ENCODE measurements at places on chromosomes 11 and 22. TPM values are rescaled to one million over a fixed set of nuclear protein-coding genes. Genes with fewer than 3 reads are reported as not detected.

- DNase-seq = peak; percentile 88
Observed at GRCh38 chr11:123357990-123358827, 71.9 kb upstream of the GRAMD1B start.

GRCh38 chr11:97615546-97615945, 1225.7 kb downstream of the JRKL start:
- no peak for DNase-seq

DNA sequence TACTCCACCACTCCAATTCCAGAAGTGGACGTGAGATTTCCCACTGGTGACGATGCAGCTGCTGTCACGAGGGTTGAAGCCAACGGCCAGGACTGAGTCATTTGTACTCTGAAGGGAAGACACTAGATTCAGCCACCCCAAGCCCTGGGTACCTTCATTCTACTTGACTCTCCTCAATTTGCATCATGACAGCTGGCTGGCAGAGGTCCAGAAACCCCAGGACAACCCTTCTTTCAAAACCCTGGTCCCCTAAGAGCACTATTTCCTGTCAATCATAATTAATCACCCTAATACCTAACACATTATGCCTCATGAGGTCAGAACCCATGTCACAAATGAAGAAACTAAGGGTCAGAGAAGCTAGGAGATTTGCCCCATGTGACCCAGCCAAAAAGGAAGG, 4.9 kb downstream of the EML3 start:
- DNase-seq = no peak

Gene CNGA4
- not detected for total RNA-seq

DNA sequence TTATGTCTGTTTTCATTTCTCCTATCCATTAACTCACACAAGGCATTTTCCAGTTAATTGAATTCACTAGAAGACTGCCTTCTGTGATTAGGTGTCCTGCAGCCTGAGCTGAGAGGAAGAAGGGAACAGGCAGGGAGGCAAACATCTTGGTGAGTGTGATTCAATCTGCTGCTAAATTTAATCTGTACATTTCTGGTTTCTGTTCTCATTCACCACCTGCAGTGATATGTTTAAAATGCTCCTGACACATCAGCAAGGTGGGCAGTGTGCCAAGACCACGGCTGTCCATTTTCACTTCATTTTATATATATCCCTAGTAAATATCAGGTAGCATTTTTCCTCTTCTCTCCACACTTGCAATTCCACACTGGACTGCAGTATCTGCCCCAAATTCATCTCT, 416.5 kb downstream of the TMEM135 start:
- DNase-seq = no peak

GRCh38 chr22:37843741-37844089, 419 bp downstream of the ANKRD54 start:
- peak; percentile 89 for DNase-seq

GRCh38 chr11:27040302-27041115, at the start of gene BBOX1:
BBOX1 (plus strand) TSS chr11:27040815; CDS start chr11:27055431, 14,616 bp downstream.
- no peak for DNase-seq

Gene MOGAT2
- total RNA-seq = not detected

- no peak for DNase-seq
Observed at GRCh38 chr11:111128076-111128870, 117.3 kb upstream of the POU2AF2 start.

DNA sequence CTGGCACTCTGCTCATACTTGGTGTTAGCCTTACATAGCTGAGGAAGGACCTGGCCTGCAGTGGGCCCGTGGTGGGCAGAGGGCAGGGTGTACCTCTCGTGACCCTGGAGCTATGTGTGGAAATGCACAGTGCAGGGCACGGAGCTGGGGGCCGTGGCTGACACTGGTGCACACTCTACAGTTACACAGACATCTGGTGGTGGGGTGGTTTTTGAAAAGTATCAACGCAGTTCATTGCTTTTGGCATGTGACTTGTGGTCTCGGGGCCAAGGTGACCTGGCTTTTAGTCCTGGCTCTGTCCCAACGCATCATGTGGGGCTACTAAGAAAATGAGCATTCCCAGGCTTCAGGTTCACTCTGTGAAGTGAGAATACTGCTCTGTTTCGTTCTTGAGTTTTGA, 553.6 kb downstream of the NTM start:
- no peak for DNase-seq

DNA sequence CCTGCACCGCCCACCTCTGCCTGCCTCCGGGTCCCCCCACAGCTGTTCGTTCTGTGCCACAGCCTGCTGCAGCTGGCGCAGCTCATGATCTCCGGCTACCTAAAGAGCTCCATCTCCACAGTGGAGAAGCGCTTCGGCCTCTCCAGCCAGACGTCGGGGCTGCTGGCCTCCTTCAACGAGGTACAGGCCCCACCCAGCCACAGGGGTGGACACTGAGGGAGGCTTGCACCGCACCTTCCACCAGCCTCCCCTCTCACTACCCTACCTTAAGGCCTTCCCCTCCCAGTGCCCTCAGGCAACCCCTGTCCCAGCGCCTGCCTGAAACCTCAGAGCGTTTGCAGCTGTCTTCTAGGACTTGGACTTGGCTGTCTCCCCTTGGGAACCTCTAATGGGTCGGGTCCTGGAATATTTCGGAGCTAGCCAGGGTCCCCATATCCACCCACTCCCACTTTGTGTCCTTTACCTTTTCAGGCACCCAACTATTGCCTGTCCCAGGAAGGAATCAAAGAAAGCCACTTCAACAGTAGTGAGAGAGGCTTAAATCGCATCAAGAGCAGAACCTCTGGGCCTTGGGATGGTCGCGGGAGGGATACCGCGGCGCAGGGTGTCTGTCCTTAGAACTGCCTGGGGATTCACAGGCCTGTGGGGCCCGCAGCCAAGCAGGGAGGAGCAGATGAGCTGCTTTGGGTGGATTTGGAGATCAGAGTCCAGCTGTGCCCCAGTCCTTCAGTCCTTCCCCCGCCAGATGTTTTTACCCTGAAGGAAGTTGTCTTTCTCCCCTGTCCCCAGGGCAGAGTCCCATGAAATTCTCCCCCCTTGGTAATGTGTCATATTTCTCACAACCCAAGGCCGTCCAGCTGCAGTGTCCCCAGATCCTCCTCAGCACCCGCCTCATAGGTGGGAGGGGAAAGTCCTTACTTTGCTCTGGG, 13.3 kb downstream of the SLCO2B1 start:
- no peak for DNase-seq

DNA sequence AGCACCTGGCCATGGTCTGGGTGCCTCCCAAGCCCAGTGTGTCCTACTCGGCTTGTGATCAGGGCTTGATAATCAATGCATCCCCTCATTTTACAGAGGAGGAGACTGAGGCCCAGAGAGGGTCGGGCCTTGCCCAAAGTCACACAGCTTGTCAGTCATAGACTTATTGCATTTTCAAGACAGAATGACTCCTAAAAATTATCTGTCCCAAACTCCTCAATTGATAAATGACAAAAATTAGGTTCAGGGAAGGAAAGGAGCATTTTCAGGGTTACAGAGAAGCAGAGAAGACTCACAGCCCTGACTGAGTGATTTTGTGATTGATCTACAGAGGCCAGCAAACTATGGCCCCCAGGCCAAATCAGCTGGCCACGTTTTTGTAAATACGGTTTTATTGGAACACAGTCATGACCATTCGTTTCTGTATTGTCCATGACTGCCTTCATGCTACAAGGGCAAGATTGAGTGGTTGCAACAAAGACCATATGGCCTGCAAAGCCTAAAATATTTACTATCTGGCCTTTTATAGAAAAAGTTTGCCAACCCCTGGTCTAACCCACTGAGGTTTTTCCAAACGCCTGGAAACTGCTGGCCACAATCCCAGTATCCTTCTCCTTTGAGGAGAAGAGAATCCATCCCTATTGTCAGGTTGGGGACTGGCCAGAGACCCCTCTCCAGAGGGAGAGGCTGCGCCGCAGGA, 35.1 kb upstream of the NAV2 start:
- no peak for DNase-seq

Gene RCOR2
- 0.28 TPM for total RNA-seq

- no peak for DNase-seq
Observed at GRCh38 chr22:30574095-30574981, at the start of gene GAL3ST1. GAL3ST1 (minus strand) TSS chr22:30574665; CDS start chr22:30557392, 17,273 bp downstream.

- no peak for DNase-seq
Observed at GRCh38 chr11:113841691-113842090, 33.7 kb downstream of the USP28 start.

DNA sequence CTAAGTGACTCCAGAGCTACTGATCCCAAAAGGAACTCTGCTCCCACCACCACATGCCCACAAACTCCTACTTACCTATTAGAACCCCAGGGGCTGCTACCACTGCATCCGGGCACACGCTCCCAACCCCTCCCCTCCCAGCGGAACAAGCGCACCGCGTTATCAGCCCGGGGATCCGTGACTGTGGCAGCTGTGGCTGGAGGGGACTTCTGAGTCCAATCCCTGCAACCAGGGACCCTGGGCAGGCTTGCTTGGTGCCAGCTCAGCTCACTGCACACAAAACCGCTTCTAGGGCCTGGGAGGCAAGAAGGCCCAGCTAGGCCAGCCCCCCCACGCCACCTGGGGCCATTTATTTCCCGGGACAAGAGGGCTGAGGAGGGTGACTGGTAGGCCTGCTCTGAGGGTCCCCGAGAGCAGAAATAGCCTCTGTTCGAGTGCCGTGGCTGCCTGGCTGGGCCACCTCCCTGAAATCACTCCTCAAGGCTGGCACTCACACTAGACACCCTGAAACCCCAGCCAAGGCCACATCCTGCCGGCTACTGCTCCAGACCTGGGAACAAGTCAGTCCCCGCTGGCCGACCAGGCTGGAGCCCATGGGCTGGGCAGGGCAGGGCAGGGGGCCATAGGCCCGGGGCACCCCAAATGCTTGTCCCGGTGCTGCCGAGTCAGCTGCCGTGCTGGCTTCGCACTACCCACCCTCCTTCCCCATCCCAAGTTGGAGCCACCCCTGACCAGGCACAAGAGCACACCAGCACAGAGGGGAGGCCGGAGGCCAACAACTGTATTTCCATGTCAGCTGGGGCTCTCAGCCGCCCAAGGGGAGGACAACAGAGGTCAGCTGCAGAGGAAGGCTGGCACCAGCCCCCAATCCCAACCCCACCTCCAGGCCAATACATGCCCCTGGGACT, 1.9 kb upstream of the IFITM10 start:
- no peak for DNase-seq

Gene CBX7
- 10.8 TPM for total RNA-seq

DNA sequence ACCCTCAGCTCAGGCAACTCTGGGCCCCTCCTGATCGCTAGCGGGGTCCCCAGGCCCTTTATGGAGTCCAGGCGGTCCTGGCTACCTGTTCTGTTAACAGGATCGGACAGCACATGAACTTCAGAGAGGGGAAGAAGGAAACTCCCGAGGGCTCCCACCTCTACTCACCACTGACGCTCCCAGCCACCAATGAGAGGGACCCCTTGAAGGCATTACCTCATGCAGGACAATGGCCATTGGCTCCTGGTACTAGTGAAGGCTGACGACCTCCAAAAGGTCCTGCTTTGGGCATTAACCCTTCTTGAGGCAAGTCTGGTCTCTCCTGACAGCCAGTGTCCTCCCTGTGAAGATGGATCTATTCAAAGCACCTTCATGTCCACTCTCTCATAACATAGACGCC, 71.5 kb upstream of the LMO1 start:
- no peak for DNase-seq

Gene OR51B4
- not detected for total RNA-seq

DNA sequence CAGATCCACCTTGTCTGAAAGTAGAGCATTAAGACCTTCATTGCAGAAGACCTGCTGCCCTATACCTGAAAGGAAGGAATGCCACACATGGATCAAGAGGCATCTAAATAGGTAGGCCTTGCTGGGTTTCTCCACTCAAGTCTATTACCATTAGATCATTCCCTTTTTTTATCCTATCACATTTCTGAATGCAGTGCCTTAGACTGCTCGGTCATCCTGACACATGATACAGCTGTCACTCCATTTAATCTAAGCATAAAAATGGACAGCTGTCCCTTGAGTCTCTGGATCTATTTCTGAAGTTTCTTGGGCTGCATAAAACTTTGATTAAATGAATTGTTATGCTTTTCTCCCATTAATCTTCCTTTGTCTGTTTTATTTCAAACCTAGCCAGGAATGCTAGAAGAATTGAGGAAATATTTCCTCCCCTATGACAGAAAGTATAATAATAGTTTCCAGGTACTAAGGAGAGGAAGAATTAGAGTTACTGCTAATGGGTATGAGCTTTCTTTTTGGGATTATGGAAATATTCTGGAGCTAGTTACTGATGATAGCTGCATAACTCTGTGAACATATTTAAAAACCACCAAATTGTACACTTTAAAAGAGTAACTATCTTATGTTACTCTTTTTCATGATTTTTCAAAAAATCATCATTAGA, 88.0 kb downstream of the DLG2 start:
- DNase-seq = no peak

- no peak for DNase-seq
Observed at GRCh38 chr11:65032216-65032615, 5.0 kb downstream of the SNX15 start.

DNA sequence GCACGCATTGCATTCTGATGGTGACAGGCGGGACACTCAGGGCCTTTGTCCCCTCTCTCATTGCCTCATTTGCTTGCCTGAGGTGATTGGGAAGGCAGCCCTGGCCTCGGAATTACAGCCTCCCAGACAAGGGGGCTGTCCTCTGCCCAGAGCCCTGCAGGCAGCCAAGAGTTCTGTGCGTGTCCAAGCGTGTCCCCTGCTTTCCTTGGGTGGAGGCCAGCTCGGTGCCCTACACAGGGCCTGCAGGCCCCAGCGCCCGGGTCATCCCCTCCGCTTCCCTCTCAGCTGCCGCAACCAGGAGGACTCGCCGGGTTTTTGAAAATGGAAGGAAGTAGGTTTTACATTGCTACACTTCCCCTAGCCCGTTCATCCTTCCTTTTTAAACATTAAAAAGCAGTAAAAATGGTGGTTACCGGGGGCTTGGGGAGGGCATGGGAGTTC, 1.9 kb downstream of the GRAMD4 start:
- no peak for DNase-seq

GRCh38 chr22:40668611-40669411, 10.5 kb upstream of the MCHR1 start:
- DNase-seq = peak; percentile 72

GRCh38 chr22:19138217-19139000, 6.0 kb downstream of the ESS2 start:
- DNase-seq = no peak

Gene TRIM51
- not detected for total RNA-seq

Gene OR52K1
- not detected for total RNA-seq

DNA sequence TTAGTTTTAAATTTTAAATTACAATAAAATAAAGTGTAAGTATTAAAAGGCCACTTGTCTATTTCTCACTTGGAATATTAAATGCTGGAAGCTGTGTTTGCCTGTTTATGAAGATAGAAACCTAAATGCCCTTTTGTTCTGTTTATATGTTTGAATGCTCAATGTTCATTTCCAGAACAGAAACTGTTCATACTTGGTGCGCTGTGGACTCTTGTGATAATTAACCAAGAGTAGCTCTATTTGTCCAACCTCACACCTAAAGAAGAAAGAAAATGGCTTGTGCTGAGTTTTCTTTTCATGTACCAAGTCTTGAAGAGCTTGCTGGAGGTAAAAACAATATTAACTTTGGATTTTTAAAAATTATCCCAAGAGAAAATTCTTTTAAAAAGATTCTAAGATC, 5.7 kb downstream of the C11orf54 start:
- no peak for DNase-seq

DNA sequence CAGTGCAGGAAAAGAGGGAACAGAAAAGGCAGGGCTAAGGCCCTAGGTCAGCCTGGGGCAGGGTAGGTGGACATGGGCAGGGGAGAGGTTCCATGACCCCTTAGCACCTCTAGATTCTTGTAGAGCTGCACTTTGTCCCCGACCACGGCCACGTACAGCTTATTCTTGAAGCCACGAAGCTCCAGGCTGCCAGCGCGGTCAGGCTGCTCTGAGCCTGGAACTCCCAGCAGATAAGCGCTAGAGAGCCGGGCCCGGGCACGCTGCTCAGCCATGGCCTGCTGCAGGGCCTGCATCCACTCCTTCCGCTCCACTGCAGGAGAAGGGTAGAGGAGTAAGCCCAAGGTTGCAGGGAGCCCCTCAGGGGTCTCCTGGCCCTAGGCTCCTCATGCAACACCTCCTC, 36.1 kb upstream of the PDE2A start:
- DNase-seq = no peak

All from activated CD4-positive, alpha-beta T cell treated with anti-CD3 and anti-CD28 coated beads, Interleukin-2, amount 10 ng/mL, durations not matched to agents 24 days and 14 days (primary cell).